ENCODE measurements at places on chromosomes 5 and 9.

DNA sequence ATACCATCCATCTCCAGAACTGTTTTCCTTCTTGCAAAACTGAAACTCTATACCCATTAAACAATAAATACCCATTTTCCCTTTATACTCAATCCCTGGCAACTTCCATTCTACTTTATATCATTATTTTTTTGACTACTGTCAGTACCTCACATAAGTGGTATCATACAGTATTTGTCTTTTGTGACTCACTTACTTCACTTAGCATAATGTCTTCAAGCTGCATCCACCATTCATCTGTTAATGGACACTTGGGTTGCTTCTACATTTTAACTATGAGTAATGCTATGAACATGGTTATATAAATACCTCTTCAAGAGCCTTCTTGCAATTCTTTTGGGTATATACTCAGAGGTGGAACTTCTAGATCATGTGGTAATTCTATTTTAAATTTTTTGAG lies 11.6 kb upstream of the TYRP1 start:
- no peak for DNase-seq

DNA sequence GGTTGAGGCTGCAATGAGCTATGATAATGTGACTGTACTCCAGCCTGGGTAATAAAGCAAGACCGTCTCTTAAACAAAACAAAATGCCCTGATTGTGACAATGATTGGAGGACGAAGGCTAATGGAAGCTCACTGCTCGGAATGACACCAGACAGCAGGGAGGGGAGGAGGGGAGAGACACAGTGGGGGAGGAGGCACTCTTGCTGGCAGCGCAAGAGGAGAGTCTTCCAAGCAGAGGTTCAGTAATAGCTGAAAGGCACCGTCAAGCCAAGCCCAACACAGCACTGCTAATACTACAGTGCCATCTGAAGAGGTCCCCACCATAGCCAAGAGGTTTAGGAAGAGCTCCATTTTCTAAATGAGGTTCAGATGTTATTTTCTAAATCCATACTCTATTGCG lies 102.3 kb downstream of the GLDC start:
- no peak for DNase-seq

DNA sequence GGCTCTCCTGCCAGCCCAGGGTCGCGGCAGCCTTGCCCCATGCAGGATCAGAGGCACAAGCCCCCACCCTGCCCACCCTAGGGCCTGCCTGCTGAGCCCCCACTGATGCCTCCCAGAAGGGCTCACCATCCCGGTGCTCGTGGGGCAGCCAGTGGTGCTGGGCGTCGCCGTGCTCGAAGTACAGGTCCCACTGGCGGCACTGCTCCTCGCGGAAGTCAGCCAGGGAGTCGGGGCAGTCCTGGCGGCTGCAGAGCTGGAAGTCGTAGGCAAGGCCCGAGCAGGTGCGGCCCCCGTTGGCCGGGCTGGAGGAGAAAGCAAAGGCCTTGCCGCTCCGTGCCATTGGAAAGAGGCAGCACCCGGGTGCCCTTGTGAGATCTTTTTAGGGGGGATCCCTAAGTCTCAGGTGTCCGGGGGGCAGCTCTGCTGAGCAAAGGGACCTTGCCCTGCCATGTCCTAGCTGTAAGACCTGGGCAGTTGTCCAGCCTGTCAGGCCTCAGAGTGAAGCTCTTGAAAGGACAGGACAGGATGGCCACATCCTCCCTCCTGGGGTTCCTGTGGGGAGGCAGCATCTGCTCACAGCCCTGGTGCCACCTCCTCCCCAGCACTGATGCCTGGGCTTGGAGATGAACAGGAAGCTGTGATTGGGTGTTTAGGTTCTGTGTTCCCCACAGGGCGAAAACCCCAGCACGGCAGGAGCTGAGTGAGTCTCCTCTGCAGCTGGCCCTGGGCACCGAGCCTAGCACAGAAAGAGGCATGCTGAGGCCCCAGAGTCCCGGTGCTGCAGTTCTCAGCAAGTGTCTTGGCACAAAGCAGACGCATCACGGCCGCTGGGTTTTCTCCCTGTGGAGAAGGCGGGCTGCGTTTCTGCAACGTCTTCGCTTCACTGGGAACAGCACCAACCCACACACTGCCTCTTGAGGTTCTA lies 77.7 kb downstream of the ZNF354C start:
- DNase-seq: no peak

- DNase-seq: no peak
These were observed 68.5 kb downstream of the IL31RA start for GRCh38 chr5:55919625-55920024.

DNA sequence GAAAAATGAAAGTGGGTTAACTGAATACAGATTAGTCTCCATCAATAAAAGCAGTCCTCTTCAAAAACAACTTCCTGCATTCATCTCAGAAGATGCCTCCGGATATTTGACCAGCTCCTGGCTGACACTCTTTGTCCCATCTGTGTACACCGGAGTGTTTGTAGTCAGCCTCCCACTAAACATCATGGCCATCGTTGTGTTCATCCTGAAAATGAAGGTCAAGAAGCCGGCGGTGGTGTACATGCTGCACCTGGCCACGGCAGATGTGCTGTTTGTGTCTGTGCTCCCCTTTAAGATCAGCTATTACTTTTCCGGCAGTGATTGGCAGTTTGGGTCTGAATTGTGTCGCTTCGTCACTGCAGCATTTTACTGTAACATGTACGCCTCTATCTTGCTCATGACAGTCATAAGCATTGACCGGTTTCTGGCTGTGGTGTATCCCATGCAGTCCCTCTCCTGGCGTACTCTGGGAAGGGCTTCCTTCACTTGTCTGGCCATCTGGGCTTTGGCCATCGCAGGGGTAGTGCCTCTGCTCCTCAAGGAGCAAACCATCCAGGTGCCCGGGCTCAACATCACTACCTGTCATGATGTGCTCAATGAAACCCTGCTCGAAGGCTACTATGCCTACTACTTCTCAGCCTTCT lies 16.6 kb downstream of the F2R start:
- no peak for DNase-seq

- DNase-seq: peak; percentile 91
These were observed 138.9 kb downstream of the RGS3 start for GRCh38 chr9:113602126-113603047.

DNA sequence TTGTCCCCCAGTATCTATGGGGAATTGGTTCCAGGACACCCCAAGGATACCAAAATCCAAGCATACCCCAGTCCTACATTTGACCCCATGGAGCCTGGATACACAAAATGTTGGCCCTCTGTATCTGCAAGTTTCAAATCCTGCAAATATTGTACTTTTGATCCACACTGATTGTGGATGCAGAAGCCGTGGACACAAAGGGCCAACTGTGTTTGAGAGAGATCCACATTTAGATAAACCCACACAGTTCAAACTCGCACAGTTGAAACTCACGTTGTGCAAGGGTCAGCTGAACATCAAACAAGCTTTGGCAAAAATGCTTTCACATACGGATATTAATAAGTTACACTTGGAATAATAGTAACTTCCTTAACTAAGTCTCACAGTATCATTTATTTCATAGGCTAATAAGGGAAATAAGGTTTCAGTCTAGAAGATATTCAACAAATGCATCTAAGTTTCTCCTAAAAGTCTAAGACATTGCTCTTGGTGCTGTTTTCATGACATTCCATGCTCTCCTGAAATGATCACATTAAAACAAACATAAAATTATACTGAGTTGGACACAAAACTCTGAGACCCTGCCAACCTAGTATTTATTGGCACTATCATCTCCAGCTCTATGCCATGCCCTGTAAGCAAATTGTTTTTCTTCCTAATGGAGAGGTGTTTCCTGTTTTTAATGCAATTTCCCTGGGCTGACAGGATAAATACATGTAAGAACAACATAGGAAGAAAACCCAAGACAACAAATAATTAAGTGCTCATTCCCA lies 32.3 kb downstream of the ACTL7A start:
- DNase-seq: no peak
